ENCODE measurements at places on chromosomes 16 and 17.

- DNase-seq: no peak
These were observed 1.4 kb downstream of the WDR81 start for GRCh38 chr17:1725642-1726511.

DNA sequence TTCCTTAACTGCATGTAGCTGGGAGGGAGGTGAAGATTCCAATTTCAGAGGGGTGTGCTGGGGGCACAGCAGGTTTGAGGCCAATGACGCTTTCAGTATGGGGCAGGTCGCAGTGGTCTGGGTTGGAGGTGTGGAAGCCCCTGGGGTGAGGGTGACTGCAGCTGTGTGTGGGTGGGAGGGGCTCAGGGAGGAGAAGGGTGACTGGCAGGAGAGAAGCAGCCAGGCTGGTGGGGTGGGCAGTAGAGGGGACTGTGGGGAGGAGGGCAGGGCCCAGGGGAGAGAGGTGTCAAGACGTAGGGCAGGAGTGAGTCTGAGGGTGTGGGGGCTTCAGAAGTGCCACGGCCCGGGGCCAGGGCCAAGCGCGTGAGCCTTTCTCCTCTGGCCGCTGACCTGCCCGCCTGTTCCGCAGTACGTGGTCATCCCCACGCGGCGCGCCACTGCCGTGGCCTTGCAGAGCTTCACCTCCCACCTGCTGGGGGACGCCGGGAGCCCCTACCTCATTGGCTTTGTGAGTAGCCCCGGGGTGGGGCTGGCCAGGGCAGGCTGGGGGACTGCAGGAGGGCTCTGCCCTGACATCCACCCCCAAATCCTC, 19.4 kb downstream of the MYBBP1A start:
- no peak for DNase-seq

- no peak for DNase-seq
These were observed 13.4 kb upstream of the MEIOC start for GRCh38 chr17:44642834-44643233.

- no peak for DNase-seq
These were observed 575.5 kb upstream of the C16orf82 start for GRCh38 chr16:26491101-26491670.

- no peak for DNase-seq
These were observed 54.2 kb downstream of the CRISPLD2 start for GRCh38 chr16:84874004-84874435.

- DNase-seq: peak; percentile 70
These were observed 3.1 kb downstream of the EVI2A start for GRCh38 chr17:31318298-31318801.

GRCh38 chr17:79633154-79633553, 22.3 kb upstream of the RBFOX3 start:
- no peak for DNase-seq
